ENCODE measurements at places on chromosomes 1 and 21. TPM values are rescaled to one million over a fixed set of nuclear protein-coding genes. Genes with fewer than 3 reads are reported as not detected.

GRCh38 chr1:40763742-40764532 is 19.6 kb upstream of the KCNQ4 start:
- DNase-seq: no peak

The LRRC71 gene
- 1.2 TPM for polyA plus RNA-seq

The SLAMF1 gene
- polyA plus RNA-seq: 0.05 TPM

The RPRD2 gene
- 23.7 TPM for polyA plus RNA-seq

The CD34 gene
- polyA plus RNA-seq: 147 TPM

All from forelimb muscle (tissue), 1 donor.